ENCODE measurements at places on chromosomes 4 and X.

DNA sequence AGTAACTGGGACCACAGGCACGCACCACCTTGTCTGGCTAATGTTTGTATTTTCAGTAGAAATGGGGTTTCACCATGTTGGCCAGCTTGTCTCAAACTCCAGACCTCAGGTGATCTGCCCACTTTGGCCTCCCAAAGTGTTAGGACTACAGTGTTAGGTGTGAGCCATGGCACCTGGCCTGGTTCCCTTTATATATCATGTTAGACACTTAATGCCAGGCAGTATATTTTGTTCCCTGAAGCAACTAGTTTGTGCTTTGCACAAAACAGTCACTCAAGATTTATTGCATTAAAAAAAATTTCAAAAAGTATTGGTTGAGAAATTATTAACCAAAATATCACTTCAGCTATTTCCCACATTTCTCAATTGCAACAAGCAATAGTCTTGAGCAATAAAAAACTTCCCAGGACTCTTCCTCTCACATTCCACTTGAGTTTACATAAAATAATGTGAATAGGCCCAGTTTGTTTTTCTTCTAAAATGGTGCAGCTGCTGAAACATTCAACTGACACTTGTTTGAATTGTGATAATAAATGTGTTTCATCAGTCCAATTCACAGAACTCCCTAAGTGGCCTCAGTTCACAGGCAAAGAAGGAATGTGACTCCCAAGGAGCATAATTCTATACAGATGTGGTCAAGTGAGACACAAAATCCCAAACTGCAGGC is 22.7 kb downstream of the CXCL1 start:
- DNase-seq: no peak

DNA sequence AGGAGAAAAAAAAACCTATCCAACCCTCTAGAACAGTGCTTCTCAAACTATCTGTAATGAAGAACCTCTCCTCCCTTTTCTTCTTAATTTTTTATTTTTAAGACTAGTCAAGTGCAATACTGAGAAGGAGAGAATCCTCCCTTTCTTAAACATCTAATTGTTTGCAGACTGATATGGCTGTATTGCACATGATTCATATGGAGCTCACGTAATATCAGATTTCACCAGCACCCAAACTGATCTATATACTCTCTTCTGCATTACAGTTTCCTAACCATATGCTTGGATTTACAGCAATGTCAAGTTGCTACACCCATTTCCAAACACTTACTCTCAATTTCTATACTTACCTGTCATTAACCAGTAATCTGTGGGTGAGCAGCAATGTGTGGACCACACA is 9.5 kb downstream of the PRMT9 start:
- no peak for DNase-seq

DNA sequence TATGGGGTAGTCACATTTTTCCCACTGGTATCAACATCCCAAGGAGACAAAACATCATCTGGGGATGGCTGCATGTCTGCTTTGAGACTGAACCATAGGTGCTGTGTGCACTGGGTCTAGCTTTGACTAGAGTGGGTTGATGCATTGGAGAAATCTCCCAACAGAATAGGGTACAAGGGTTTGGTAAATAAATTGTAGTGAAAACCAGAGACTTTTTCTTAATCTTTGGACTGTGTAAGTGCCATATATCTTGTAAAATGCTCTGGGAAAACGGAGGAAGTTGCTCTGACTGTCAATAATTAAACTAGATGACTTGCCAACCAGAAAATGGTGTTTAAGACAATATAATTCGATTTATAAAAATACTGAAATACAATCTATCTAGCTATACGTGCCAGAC is 1064.0 kb upstream of the SLIT2 start:
- DNase-seq: no peak

DNA sequence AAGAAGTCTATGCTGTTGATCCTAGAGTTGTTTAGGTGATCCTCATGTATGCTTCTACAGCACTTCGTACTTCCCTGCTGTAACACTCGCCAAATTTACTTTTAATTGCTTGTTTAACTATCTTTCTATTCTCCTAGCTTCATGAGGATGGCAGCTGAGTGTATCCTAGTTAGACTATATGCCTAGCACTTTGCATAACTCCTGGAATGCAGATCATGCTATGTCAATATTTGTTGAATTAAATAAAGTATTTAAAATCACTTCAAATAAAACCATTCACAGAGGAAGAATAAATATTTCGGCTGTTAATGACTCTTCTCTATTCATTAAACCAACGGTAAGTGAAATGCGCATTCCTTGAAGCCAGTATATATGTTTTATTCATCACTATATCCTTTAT is 55.1 kb downstream of the F9 start:
- DNase-seq: no peak

DNA sequence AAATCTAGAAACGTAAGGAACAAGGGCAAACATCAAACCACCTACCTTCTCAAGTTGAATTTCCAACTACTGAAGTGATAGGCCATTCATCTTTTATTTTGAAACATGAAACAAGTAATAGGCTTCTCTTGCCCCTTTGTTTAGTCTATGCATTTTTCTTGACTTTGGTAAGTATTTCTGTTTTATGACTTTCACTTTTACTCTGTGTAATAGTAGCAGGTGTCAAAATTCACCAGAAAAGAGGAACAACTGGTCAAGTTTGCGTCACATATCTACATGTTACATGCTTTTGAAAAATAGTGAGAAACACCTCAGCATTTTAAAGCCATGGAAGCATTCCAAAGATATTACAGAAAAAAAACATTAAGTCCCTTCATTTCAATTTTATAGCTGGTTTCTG is 157.1 kb upstream of the FTHL17 start:
- no peak for DNase-seq

- DNase-seq: no peak
Observed at GRCh38 chr4:70624226-70624793, 4.2 kb upstream of the ENAM start.

DNA sequence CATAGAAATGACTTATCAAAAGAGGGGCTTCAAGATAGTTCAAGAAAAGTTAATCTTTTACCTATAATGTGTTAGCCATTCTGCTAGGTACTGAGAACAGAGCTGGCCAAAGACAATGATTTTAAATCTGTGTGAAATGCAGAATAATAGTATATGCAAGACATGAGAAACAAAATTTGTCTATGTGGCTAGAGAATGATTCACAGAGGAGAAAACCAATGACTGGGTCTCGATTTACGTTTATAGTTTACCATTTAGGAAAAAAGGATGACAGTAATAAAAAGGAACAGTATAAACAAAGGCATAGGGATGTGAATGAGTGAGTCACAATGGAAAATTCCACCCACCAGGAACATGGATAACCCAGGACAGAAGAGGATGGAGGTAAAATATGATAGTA is 31.9 kb downstream of the NPFFR2 start:
- no peak for DNase-seq

GRCh38 chr4:151744614-151745013 is 16.2 kb downstream of the GATB start:
- DNase-seq: no peak

GRCh38 chrX:136271300-136271699 is 20.1 kb upstream of the MAP7D3 start:
- no peak for DNase-seq

DNA sequence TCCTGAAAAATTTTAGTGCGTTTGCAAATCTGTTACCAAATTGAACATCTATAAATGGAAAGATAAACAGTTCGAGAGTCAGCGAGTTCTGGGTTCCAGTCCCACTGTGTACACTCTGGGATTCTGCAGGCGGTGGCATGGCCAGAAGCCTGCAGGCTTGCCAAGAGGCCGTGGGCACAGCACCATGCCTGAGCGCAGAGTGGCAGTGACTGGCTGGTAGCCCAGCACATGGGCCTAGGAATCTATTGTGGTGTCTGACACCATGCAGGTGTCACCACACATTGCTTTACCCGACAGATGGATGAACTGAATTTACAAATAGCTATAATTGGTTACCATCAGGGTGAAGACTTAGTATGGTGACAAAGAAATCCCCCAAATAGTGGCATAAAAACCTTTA is 71.7 kb upstream of the TLR3 start:
- peak; percentile 17 for DNase-seq

GRCh38 chr4:155120536-155120935 is 87.9 kb upstream of the NPY2R start:
- DNase-seq: no peak

GRCh38 chrX:118724775-118725174 is 2.6 kb upstream of the IL13RA1 start:
- DNase-seq: no peak

GRCh38 chr4:167282171-167282864 is 48.0 kb upstream of the SPOCK3 start:
- no peak for DNase-seq

GRCh38 chrX:9357518-9358114 is 107.2 kb upstream of the TBL1X start:
- no peak for DNase-seq
